Activated CD8-positive, alpha-beta T cell treated with anti-CD3 and anti-CD28 coated beads, Interleukin-2, amount 10 ng/mL, durations not matched to agents 7 days and 5 days (primary cell): ENCODE measurements at places on chromosomes 4 and X.

- DNase-seq, result no peak
- H3K4me1 ChIP-seq, result no peaks in the 10 kb centered on the region
- H3K27me3 ChIP-seq, result peaks cover 9% of the 10 kb centered on the region
- H3K36me3 ChIP-seq, result no peaks in the 10 kb centered on the region
- H3K4me3 ChIP-seq, result no peak overlapping the region
These were observed 31.9 kb downstream of the EGF start for GRCh38 chr4:109944591-109944990.

DNA sequence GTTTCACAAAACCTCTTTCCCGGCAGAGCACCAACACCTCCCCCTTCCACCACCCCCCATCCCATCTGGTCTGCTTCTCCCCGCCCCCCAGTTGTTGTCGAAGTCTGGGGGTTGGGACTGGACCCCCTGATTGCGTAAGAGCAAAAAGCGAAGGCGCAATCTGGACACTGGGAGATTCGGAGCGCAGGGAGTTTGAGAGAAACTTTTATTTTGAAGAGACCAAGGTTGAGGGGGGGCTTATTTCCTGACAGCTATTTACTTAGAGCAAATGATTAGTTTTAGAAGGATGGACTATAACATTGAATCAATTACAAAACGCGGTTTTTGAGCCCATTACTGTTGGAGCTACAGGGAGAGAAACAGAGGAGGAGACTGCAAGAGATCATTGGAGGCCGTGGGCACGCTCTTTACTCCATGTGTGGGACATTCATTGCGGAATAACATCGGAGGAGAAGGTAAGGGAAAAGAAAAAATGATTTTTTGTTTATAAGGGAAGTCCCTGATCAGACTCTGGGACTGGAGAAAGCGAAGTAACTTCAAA is at the start of gene PDGFRA:
Gene PDGFRA, plus strand, starts transcription at position 333 of the 541 bp plus-strand sequence. CDS start 29,476 bp downstream, outside the sequence.
- peaks cover 82% of the 10 kb centered on the region for H3K27me3 ChIP-seq
- peak within 1 kb of the TSS; percentile 25 for H3K4me3 ChIP-seq
- no peak within 1 kb of the TSS for H3K27ac ChIP-seq
- H3K36me3 ChIP-seq, result peaks cover 3% of the 10 kb centered on the region
- peaks cover 49% of the 10 kb centered on the region for H3K4me1 ChIP-seq

GRCh38 chr4:16225863-16226815 is at the start of gene TAPT1:
TAPT1 (minus strand) TSS chr4:16226471; CDS start chr4:16226457, 14 bp downstream.
- H3K4me3 ChIP-seq, result peak within 1 kb of the TSS; percentile 92
- H3K27ac ChIP-seq, result peak within 1 kb of the TSS; percentile 95
- DNase-seq, result peak; percentile 77

DNA sequence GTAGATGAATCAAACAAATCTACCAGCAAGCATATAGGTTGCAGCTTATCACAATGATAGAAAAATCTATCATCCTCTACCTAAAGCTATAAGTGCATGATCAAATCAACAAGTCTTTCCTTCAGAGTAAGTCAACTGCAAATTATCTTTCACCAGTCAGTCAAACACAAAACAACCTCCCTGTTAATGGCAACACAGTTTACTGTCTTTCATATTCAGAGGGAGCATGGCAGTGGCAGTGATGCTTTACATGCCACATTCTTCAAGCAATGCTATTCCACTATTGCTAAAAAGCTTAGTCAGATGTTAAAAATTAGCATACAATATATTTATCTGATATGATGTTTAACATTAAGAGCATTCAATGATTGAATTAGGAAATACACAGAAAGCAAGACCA is 245.1 kb upstream of the KLHL4 start:
- no peaks in the 10 kb centered on the region for H3K36me3 ChIP-seq
- H3K4me1 ChIP-seq, result no peaks in the 10 kb centered on the region
- no peak overlapping the region for H3K27ac ChIP-seq
- H3K4me3 ChIP-seq, result no peak overlapping the region
- no peaks in the 10 kb centered on the region for H3K27me3 ChIP-seq
- DNase-seq, result no peak

DNA sequence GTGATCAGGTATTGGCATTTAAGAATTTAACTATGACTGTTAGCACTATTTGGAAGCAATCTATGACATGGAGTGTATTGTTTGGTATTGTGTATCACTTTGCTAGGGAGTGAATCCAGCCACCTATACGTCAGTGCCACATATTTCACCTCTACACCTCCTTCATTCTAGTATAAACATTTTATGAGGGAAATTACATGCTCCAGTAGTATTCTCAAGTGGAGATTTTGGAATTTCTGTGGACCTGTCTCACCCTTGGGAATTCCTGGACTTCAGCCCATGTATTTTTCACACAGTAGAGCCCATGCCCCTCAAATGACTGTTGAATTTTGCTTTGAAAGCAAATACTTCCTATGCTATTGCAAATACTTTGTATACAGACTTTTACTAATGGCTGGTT is 11.3 kb downstream of the BST1 start:
- no peaks in the 10 kb centered on the region for H3K4me1 ChIP-seq
- no peaks in the 10 kb centered on the region for H3K36me3 ChIP-seq
- no peak overlapping the region for H3K27ac ChIP-seq
- DNase-seq, result no peak

- no peaks in the 10 kb centered on the region for H3K4me1 ChIP-seq
- H3K27me3 ChIP-seq, result no peaks in the 10 kb centered on the region
- H3K4me3 ChIP-seq, result no peak overlapping the region
- DNase-seq, result no peak
- H3K36me3 ChIP-seq, result no peaks in the 10 kb centered on the region
These were observed 899.2 kb downstream of the FAT4 start for GRCh38 chr4:126213996-126214395.

DNA sequence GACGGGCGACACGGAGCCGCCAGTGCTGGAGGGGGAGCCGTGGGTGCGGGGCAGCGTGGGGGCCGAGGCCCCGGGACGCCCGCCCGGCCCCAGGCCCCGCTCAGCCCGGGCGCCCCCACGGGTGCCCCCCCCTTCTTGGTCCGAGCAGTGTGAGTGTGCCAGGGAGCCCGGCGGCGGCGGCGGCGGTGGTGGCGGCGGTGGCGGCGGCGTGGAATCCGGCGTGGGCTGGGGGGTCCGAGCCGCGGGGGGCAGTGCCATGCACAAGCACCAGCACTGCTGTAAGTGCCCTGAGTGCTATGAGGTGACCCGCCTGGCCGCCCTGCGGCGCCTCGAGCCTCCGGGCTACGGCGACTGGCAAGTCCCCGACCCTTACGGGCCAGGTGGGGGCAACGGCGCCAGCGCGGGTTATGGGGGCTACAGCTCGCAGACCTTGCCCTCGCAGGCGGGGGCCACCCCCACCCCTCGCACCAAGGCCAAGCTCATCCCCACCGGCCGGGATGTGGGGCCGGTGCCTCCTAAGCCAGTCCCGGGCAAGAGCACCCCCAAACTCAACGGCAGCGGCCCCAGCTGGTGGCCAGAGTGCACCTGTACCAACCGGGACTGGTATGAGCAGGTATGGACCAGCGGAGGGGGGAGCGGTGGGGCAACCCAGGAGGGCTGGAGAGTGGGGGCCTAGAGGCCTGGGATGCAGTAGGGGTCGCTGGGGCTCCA is 466 bp downstream of the DLG3 start:
- no peak for DNase-seq
- no peaks in the 10 kb centered on the region for H3K36me3 ChIP-seq

DNA sequence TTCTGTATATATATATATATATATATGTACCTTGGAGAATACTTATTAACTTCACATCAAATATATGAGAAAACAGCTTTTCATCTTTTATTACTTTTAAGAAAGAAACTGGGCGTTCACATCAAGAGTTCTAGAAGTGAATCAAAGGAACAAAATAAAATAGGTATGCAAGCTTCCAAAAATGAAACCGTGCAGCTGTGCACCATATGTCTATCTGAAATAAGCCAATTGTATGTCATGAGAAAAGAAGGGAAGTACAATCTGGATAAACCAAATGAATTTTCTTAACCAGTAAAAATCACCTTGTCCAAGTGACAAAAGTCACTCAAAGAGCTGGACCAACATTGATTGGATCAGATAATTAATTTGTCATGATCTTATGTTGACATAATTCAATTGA is 405.4 kb upstream of the TECRL start:
- DNase-seq, result no peak
- no peaks in the 10 kb centered on the region for H3K4me1 ChIP-seq
- no peak overlapping the region for H3K27ac ChIP-seq

GRCh38 chr4:43816116-43816515 is 632.5 kb downstream of the KCTD8 start:
- no peak overlapping the region for H3K4me3 ChIP-seq
- H3K36me3 ChIP-seq, result no peaks in the 10 kb centered on the region
- H3K4me1 ChIP-seq, result no peaks in the 10 kb centered on the region
- H3K27me3 ChIP-seq, result no peaks in the 10 kb centered on the region
- no peak for DNase-seq

DNA sequence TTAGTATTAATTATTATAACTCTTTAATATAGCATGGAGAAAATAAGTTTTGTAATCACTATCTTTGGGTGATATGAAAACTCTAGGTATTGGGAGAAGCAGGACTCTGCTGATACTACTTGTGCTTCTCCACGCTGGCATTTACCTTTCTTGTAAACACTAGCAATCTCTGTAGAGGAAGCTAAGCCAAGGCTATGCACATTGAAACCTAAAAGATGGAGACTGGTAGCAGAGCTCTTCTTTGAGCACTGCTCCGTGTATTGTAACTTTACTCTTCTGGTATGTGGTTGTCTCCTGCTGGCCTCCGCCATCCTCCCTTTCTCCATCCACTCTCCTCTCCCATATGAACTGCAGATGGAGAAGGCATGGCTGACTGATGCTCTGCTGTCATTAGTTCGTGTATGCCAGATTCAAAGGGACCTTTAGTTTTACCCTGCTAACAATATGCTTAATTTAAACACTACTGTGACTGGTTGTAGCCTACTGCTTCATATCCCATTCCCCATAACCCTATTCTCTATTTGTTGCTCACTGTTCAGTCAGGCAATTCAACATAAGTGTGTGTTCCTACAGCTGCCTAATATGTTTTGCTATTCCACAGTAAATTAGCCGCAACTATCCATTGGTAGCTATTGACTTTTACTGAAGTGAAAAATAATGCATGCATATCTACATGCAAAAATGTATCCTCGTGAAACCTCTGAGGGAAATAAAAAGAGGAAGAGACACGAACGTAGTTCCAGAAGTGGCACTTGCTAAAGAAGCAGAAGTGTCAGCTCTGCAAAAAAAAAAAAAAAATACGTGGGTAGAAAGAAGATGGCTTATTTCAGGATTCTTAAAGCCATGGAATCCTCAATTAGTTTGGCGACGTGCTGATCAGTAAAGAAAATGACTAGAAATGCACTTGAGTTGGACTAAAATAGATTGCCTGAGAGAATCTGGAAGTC is 55.6 kb upstream of the CCSER1 start:
- no peak overlapping the region for H3K27ac ChIP-seq
- no peaks in the 10 kb centered on the region for H3K36me3 ChIP-seq
- no peaks in the 10 kb centered on the region for H3K27me3 ChIP-seq
- DNase-seq, result no peak
- H3K4me3 ChIP-seq, result no peak overlapping the region

- no peaks in the 10 kb centered on the region for H3K36me3 ChIP-seq
- no peak overlapping the region for H3K4me3 ChIP-seq
- H3K27me3 ChIP-seq, result peaks cover 13% of the 10 kb centered on the region
- no peaks in the 10 kb centered on the region for H3K4me1 ChIP-seq
- no peak overlapping the region for H3K27ac ChIP-seq
These were observed 169.2 kb upstream of the RBPJ start for GRCh38 chr4:26151615-26152014.

DNA sequence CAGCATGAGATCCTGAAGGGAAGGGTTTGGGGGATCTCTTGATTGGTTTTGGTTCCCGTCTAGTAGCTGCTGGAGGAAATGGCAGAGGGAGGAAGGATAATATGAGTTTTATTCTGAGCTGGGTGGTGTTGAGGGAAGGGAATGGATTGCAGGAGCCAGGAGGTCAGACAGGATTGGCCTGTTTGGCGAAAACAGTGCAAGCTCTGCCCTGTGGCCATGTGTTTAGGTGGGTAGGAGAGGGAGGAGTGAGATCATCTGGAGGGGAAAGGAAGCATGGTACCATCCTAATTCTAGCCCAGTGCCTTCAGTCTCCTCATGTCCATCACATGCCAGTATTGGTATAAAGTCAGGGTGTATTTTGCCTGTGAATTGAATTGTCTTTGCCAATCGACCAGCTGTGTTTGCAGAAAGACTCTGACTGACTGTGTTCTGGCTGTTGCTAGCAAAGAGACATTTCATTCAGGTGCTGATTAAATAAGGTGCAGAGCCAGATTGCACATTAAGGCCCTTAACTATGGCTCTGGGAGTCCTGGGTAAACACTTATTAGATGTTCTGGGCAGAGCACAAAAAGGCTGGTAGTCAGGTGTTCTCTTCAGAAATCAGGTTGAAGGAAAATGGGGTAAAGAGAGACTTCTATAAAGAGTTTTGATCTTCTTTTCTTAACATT is 10.0 kb downstream of the TMEM164 start:
- no peak overlapping the region for H3K4me3 ChIP-seq
- no peak for DNase-seq
- peak overlapping the region; percentile 20 for H3K27ac ChIP-seq
- H3K27me3 ChIP-seq, result no peaks in the 10 kb centered on the region
- H3K36me3 ChIP-seq, result peaks cover 20% of the 10 kb centered on the region

GRCh38 chrX:130728208-130728607 is 174.8 kb downstream of the ENOX2 start:
- no peak for DNase-seq
- H3K4me1 ChIP-seq, result no peaks in the 10 kb centered on the region
- H3K27ac ChIP-seq, result no peak overlapping the region
- H3K27me3 ChIP-seq, result no peaks in the 10 kb centered on the region
- peaks cover 15% of the 10 kb centered on the region for H3K36me3 ChIP-seq
- H3K4me3 ChIP-seq, result no peak overlapping the region

DNA sequence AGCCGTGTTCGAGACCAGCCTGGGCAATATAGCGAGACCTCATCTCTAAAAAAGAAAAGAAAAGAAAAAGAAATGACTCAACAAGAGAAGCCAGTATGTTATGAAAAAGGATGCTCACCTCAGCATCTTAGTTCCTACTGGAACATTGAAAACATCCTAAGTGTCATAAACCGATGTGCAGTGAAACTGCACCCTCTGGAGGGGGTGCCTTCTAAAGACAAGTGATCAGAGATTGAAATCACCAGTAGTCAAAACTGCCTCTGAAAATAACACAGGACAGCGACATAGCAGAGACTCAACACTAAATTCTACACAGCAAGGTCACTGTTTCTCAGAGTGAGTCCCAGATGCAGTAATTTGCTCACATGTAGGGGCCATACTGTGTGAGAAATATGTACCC is 28.0 kb upstream of the ATP6AP2 start:
- no peaks in the 10 kb centered on the region for H3K27me3 ChIP-seq
- H3K4me1 ChIP-seq, result no peaks in the 10 kb centered on the region
- no peak for DNase-seq
- H3K4me3 ChIP-seq, result no peak overlapping the region
- no peak overlapping the region for H3K27ac ChIP-seq
